Adrenal gland (tissue), 19 donors: ENCODE measurements at places on chromosomes 5 and 9.

DNA sequence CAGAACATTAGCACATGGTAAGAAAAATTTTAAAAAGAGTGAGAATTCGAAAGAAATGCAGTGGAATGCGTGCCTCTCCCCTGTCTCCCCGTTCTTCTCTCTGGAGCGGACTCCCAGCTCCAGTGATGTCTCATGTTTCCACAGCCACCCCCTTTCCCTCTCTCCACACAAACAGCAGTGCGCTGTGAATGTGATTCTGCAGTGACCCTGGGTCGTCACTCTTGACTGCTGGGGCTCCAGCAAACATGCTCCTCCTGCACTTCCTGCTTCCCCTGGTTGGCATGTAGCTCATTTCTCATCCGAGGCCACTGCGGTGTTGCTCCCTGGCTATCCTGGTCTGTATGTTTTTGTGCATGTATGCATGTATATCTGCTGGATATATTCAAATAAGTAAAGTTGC, 13.3 kb downstream of the PHF2 start:
- peak; percentile 57 for DNase-seq

GRCh38 chr9:125508249-125508648, 198.8 kb downstream of the MAPKAP1 start:
- no peak for DNase-seq

- DNase-seq = no peak
Measured at GRCh38 chr5:107607671-107608345, 62.9 kb downstream of the EFNA5 start.

DNA sequence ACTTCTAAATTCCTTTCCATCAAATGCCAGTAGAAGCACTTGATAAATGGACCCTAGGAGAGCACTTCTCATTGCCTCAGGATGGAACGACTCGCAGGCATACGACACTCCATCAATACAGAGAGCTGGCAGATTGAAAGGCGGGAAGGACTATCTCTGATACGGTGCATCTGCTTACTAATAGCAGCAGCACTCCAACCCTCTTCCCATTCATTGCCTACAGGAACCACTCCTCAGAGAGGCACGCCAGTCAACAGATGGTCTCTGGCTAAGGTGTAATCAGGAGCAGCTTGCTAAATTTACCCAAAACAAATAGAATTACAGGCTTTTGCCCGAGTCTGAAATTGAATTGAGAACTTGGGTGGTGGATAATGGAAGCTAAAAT, 168.1 kb downstream of the EFNA5 start:
- DNase-seq = no peak

GRCh38 chr9:112242147-112242804, 67.2 kb upstream of the SUSD1 start:
- no peak for DNase-seq

DNA sequence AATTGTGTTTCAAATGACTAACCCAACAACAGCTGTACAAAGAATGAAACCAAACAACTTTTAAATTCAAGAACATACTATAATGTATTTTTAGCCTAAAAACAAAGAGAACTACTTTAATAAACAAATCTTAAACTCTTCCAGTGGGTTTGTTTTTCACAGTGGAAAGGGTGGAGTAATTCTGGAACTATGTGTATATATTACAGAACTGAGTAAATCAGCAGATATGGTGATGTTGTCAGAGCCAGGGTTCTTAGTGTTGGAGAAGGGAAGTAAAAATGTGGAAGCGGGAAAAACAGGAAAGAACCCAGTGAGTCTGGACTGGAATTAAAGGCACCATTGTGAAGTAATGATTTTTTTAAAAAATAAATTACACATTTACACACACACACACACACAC, 144.9 kb downstream of the CDK5RAP2 start:
- DNase-seq = no peak

DNA sequence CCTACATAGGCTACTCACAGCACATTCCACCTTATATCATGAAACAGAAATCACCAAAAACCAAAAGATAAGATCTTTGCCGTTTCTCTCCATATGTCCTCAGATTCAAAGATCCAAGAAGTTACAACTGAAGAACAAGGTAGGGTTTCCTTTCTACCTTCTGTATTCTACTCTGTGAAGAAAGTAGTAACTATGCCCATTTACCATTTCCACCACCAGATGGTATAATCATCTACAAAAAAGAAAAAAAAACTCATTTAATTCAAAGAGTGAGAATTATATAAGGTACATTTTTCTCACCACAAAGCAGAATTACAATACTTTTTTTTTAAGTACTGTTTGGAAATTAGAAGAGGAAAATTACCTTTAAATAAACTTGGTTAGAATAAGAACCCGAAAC, 172.6 kb upstream of the PTGER4 start:
- DNase-seq = no peak

- DNase-seq = no peak
Measured at GRCh38 chr5:141547488-141547887, 58.6 kb downstream of the PCDHGC5 start.

DNA sequence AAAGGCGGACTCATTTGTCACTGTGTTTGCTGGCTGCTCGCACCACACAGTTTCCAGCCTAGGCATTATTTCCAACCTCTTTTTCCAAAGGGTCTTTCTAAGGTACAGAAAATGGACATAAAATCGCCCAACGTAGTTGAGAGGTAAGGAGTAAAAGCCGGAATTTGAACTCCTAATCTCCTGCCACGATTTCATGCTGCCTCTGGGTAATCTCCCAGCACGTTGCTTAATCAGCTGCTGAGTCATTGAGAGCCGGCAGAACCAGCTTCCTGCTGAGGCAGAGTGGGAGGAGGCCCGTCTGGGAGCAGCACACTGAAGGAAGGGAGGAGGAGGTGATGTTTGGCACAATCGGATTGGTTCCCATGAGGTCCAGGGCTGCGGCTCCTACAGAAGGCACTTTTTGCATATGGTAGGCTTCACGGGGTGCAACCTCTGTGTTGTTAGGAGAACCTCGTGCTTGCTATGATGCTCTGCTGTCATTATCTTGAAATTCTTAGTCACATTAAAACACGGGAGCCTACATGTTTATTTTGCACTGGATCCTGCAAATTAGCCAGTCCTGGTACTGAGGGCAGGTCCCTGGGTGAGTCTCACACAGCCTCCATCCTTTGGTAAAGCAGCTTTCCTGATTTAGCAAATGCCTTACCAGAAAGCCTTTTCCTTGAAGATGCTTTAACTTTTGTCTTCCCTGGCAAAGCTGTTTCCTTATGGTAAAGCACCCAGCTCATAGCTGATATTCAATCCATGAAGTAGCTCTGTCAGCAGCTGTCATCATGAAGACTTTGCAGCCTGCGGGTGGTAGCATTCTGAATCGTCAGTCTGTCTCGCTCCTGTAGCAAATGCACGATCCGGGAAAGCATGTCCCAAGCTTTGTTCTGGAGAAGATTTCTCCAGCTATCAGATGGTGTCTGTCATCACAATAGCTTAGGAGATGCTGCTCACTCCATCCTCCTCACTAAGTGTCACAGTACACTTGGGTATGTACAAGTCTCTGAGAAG, 191.6 kb upstream of the MSX2 start:
- DNase-seq = peak; percentile 90

GRCh38 chr5:75717082-75717922, at the start of gene POC5:
Gene POC5 (minus strand): TSS chr5:75717437. CDS start chr5:75712937, 4,500 bp downstream.
- peak; percentile 99 for DNase-seq

GRCh38 chr5:131883984-131884383, 61.5 kb downstream of the MEIKIN start:
- no peak for DNase-seq

GRCh38 chr5:97363577-97363976, 180.5 kb upstream of the RIOK2 start:
- DNase-seq = no peak

GRCh38 chr5:137072361-137073115, 426.6 kb downstream of the SPOCK1 start:
- peak; percentile 39 for DNase-seq

DNA sequence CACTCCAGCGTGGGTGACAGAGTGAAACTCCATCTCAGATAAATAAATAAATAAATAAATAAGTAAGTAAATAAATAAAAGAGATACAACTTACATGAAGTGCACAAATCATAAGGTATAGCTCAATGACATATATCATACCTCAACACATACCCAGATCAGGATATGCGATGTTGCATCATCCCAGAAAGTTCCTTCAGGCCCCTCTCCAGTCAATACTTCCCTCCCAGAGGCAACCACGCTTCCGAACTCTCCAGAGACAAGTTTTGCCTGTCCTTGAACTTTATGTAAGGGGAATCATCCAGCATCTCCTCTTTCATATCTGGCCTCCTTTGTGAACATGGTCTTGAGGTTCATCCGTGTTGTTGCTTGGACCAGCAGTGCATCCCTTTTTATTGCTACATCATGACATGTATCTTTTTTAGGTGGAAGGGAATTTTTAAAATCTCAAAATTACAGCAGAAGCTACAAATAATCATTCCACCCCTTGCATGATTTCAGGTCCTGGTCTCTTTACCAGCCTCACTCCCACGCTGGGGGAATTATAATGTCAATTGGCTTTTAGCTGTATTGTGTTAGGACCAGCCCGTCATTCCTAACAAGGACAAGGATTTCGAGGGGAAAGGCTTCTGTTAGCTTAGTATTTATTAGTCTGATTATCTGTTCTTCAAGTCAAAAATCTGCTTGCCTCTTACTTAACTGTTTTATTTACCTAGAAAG, 32.9 kb upstream of the AOPEP start:
- no peak for DNase-seq

DNA sequence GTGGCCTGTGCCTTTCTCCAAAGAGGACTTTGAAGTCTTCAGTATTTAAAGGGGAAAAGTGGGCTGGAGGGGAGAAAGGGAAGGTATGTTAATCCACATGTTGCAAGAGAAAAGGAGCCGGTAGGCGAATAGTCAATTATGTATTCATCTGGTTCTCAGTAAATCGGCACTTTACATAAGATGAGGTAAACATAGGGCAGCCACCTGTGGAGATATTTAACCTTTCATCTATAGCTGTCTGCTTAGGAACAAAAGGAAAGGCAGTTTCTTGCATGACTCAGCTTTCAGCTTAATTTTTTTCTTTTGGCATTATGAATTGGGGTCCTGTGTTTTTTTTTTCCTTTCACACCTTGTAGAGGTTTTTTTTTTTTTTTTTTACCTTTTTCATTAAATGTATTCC, 42.2 kb downstream of the FGD3 start:
- DNase-seq = no peak

DNA sequence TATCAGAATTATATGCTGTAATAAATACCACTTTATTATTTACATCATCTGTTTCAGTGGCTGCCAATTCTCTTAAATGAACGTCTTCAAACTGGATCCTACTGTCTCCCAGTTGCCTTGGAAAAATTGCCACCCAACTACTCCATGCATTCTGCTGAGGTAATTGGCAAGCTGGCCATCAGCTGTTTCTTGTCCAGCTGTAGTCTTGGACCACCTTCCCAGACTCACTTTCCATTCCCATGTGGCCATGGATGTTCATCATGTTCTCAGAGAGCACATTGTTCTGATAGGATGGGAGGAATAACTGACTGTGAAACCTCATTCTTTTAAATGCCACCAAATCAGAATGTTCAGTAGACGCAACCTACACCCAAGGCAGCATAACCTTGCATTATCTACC, 157.5 kb downstream of the DOCK8 start:
- no peak for DNase-seq

GRCh38 chr5:43301653-43302091, 11.5 kb downstream of the HMGCS1 start:
- DNase-seq = no peak

GRCh38 chr9:102551346-102551745, 443.8 kb upstream of the CYLC2 start:
- DNase-seq = no peak

- DNase-seq = no peak
Measured at GRCh38 chr5:132773114-132773513, 3.9 kb downstream of the SEPTIN8 start.

DNA sequence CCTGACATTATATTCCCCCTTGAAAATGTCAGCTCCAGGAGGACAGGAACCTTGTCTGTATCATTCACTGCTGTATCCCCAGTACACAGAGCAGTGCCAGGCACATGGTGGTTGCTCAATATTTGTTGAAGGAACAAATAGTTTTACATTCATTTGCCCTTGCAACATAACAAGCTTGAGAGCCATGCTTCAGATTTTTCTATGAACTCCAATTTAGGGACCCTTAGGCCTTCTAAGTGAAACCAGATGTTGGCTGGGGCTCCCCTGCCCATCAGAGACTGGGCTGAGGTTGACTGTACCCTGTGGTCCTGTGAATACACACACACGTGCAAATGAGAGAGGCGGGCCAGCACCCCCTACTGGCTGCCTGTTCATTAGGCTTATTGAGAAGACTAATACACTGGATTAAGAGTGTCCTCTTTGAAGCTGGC, 214.9 kb upstream of the WWC1 start:
- DNase-seq = peak; percentile 36

DNA sequence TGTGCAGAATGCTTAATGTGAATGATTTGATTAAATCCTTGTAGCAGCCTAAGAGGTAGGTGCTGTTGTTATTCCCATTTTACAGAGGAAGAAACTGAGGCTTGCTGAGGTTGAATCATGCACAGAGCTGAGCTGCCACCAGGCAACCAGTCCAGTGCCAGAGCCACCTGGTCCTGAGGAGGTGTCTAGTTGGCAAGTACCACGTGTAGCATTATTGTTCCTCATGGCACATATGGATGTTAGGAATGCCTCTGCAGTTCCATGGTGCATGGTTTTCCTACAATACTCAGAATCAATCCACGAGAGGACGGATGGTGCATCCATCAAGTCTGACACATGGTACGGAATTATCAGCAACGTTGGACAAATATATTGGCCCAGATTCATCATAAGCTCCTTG, 8.9 kb downstream of the UBE2QL1 start:
- no peak for DNase-seq

- no peak for DNase-seq
Measured at GRCh38 chr5:131773805-131774204, 23.0 kb downstream of the FNIP1 start.

DNA sequence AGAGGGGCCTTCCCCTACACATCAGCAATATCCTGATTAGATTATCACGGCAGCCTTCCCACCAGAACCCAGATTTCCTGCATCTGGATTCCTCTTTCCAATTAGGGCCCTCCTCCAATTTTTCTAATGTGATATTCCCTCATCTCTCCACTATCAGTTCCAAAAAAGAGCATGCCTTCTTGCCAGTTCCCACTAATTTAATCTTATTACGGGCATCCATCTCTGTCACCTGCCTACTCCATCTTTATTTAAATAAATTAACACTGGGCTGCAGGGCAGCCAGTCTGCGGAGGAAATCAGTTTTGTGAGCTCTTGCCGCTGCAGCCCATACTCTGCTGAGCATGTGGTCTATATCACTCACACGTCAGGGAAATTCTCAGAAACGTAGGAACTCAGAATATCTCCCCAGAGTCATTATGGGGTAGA, 16.6 kb upstream of the FBP2 start:
- no peak for DNase-seq
